ENCODE measurements at places on chromosomes 7 and 10.

GRCh38 chr10:91295346-91295745, 74.9 kb downstream of the PCGF5 start:
- DNase-seq: no peak

DNA sequence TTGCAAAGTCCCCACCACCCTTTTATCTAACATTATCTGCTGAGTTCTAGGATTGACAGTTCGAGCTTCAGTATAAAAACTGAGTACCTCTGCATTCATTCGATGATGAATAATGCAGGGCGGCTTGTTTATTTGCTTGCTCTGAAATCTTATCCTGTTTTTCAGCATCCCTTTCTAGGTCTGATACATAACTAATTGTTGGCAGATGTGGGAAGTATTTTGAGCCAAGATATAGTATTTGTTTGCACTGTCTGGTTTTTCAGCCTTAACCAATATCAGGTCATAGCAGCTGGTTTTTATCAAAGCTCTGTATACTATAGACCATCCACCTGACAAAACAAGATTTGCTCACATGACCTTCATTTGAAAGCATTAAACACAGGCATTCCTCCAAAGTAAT, 161.4 kb downstream of the TFEC start:
- DNase-seq: no peak

DNA sequence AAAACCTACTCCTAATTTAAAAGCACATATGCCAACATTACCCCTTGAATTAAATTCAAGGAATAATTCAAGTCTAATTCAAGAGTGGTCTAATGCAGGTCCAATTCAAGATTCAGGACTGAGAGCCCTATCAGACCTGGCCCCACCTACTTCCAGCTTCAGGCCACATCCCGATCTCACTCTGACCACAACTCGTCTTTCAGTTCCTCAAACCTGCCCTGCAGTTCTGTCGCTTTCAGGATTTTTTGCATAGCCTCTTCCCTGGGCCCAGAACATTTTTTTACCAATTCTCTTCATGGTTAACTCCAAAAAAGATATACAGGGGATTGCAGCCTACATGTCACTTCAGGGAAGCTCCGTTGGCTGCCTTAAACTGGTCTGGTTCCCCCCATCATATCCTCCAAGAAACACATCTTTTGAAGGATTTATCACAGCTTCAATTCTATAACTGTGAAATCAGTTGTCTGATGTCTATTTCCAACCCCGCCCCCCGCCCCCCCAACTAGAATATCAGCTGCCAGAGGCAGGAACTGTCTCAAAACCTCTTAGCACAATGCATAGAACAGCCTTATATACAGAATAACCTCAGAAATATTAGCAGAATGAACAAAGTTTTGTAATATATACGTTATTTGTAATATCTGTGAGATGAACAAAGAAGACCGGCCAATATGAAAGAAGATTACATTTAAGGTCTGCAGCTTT, 20.8 kb downstream of the CCDC6 start:
- DNase-seq: no peak

GRCh38 chr10:126054191-126054590, 157.8 kb downstream of the FANK1 start:
- DNase-seq: no peak

DNA sequence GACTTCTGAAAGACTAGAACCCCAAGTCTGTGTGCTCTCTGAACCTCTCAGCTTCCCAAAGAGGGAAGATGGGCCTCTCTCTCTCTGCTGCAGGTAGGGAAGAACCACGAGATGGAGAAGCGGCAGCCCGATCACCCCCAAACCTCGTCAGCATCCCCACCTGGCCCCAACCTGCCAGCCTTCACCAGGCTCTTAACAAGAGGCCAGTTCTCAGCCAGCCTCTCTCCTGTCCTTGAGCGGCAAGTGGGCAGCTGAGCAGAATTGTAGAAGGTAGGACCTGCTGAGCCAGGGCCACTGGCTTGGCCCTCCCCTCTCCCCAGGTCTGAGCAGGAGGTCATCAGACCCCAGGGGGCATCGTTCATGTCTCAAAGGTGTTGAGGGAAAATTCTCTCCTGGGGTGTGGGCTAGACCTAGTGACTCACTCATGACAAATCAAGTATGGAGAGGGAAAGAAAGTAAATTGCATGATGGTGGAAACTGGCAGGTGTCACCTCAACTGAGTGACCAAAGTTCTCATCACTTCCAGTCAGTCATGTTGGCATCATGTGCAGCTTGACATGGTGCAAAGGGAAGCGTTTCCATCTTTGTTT, 92.0 kb upstream of the GPR26 start:
- DNase-seq: no peak

DNA sequence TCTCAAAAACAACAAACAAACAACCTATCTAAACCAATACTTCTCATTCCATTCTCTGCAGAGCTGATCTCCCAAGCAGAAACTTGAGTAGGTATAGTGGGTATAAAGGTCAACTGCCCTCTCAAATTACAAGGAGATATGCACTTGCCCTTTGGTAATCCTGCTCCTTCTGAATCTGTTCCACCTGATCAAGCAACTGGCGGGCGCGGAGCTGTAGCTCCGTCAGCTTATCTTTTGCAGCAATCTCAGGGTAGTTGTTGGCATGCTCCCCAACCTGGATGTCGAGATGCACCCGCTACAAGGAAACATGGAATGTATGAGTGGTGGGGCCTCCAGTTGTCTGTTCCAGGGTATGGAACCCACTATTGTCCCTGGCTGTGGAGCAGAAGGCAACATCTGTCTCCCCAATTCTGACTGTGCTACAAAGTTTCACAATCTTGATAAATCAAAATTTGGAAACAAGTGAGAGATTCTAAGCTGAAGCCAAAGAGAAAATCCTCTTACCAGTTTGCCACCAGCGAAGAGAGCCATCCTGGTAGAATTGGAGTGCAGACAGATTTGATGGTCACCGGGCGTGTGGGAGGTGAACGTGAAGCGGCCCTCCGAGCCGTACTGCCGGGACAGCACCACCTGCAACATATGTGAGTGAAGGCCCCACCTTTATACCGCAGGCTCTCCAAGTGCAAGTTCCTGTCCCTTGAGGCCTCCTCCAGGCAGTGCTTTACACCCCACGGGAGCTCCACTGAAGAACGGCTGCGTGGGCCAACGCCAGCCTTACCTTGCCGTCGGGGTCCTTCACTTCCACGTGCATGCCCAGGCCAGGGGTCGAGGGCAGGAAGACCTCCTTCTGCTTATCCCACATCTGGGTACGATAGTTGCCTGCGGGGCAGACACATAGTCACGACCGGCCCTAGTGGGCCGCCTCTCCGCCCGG, 819 bp downstream of the TMED4 start:
- peak; percentile 39 for DNase-seq

DNA sequence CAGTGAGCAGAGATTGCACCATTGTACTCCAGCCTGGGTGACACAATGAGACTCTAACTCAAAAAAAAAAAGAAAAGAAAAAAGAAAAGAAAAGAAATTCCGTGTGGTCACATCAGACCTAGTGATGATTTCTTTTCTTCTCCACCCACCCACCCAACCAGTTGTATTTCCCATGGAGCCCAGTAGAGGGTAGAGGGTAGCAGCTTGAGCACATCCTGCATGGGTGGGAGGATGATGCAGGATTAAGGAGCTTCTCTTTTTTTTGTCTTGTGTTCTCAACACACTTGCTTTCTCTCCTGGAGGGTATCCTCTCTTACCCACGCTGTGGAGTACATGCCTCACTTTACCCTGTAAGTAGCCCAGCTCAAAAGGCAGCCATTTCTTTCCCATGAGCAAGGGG, 118.6 kb upstream of the CARD11 start:
- no peak for DNase-seq

GRCh38 chr10:67770537-67770936, 67.5 kb downstream of the DNAJC12 start:
- no peak for DNase-seq

DNA sequence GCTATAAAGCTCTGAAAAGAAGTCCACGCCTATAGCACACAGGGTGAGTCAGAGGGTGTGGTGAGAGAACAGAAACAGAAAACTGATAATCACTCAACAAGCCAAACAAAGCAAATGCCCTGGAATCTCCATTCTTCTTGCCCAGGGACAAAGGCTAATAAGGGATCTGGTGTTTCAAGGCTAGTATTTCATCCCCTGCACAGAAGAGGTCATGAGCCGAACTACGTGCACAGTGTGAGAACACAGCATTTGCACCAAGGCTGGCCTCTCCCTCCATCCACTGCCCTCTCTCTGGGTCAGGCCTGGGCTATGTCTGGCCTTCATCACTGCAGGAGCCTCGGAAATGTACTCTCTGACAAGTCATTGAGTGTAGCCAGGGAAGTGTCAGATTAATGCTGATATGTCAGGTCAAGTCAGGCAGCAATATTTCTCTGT, 42.7 kb downstream of the PRR15 start:
- DNase-seq: peak; percentile 79

- peak; percentile 13 for DNase-seq
These were observed 9.4 kb upstream of the FAM170B start for GRCh38 chr10:49143249-49143648.

DNA sequence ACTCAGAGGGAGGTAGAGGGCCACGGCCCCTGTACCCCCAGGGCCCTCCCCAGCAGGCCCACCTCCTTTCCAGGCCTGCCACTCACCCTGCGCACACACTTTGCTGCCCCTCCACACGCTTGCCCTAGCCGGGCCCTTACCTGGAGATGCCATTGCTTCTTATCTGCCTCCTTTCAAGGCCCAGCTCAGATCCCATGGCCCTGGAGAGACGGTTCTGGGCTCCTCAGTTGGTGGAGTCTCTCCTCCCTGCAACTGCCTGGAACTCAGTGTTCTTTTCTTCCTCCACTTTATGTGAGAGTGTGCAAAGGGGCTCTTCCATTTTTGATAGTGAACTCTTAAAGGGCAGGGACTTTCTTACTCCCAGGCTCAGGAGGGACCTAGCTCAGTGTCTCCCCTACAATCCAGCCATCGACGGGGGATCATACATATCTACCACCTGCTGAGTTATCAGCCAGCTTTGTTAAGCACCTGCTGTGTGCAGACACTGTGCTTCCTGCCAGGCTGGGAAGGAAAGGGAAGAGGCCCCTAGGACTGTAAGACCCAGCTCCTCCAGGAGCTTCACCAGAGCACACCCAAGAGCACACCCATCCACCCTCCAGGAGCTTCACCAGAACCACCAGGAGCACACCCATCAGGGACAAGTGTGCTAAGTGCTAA, 89.3 kb upstream of the MACROH2A2 start:
- no peak for DNase-seq

DNA sequence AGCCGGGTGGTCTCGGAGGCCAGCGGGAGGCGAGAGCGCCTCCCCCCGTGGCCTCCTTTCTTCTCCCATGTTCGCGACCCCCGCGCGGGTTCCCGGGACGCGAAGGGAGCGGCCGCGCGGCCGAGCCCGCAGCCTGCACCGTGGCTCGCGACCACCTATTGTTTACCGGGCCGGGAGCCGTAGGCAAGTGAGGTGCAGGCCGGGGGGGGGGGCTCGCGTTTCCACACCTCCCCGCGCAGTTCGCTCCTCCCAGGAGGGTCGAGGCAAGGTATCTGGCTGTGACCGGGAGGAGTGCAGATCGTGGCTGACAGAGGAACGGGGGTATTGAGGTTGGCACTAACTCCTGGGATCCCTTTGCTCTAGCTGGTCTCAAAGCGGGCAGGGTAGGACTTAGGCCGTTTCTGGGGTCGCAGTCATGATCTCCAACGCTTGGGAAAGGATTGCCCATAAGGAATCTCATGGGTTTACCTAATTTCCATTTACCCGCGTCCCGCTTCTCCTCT, 734 bp downstream of the PTPN12 start:
- peak; percentile 54 for DNase-seq

GRCh38 chr10:73785211-73785720, at the start of gene ZSWIM8:
TSS of gene ZSWIM8 (plus strand) at chr10:73785606. CDS start at chr10:73785879, 273 bp downstream.
- DNase-seq: peak; percentile 95

- DNase-seq: no peak
These were observed 75.4 kb upstream of the HDAC9 start for GRCh38 chr7:18420108-18420507.

DNA sequence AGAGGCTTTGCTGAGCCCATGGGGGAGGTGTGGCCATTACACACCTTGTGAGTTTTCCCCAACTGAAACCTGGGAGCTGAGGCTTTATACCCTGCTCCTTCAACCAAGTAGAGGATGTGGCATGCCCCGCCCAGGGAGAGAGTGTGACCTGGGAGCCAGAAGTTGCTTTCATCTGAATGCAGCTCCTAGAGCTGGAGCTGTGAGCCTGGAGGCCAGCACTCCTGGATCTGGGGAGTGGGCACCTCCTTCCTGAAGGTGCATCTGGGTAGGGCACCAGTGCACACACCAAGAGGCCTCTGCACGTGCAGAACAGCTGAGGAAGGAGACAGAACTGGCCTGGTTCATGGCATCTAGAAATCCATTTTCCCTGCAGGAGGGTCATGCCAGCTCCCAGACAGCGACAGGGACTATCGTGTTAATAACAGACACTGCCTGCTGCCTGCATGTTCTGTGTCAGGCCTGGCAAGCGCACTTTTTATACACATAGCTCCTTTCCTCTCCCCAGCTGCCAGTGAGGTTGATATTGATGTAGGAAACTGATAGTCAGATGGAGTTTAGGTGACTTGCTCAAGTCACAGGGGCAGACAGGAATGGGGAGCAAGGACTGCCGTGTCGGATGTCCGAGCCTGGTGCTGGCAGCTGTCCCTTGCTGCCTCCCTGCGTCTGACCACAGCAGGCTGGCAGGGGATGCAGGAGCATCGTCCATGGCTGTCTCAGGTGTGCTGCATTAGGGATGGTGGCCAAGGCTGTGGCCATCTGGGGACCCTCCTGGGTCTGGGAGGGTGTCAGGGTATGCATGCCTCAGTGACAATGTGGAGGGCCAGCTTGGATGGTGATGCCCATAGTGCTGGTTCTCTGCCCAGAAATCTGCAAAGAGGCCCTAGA, 189.9 kb upstream of the CXCL12 start:
- no peak for DNase-seq

DNA sequence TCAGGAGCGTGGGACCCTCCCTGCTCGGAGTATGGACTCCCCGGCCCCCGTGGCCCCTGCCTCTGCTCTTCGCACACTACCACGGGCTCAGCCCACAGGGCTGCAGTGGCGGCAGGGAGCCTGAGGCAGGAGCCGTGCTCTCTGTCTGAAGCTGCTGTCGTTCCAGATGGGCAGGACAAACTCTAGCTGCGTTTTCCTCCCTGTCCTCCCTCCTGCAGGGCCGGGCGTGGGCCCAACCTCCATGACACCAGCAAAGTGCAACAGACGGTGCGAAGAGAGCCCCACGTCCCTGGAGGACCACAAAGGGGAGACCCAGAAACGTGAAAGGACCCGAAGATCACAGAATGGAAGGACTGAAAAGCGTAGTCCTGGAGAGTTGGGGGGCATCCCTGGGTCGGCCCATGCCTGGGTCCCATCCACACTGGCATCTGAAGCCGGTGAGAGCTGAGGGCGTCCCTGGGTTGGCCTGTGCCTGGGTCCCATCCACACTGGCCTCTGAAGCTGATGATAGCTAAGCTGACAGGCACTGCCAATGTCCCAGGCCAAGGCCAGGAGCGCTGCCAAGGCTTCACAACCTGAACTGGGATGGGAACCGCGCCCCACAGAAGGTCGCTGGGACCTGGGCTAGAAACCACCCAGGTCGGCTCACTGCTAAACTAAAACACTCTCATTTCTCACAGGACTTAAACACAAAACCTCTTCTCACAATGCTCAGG, 267.0 kb downstream of the MAD1L1 start:
- DNase-seq: no peak
